ENCODE measurements at places on chromosomes 3 and 15.

DNA sequence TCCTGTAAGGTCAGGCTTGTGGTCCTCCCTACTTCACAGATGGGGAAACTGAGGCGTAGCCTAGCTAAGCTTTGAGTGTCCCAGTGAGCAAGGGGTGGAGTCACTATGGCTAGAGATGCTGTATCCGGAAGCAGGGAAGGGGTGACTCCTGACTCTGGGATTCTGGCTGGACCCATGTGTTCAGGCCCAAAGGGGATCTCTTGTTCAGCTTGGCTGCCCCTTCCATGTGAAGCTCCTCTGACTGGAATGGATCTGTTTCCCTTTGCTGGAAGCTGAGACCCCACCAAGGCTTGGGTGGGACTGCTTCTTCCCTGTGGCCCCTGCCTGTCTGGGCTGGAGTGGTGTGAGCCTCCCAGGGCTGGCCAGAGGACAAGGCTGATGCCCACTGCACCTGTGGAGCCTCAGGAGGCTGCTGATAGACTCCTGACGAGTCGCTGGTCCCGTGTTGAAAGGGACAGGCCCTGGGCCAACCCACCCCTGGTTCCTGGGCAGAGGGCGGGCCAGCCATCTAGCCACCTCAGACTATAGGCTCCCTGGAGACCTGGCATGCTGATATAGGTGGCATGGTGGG lies 1.0 kb downstream of the MAPKAPK3 start:
- H3K27ac ChIP-seq: peak overlapping the region; percentile 93
- no peaks in the 10 kb centered on the region for H3K27me3 ChIP-seq

DNA sequence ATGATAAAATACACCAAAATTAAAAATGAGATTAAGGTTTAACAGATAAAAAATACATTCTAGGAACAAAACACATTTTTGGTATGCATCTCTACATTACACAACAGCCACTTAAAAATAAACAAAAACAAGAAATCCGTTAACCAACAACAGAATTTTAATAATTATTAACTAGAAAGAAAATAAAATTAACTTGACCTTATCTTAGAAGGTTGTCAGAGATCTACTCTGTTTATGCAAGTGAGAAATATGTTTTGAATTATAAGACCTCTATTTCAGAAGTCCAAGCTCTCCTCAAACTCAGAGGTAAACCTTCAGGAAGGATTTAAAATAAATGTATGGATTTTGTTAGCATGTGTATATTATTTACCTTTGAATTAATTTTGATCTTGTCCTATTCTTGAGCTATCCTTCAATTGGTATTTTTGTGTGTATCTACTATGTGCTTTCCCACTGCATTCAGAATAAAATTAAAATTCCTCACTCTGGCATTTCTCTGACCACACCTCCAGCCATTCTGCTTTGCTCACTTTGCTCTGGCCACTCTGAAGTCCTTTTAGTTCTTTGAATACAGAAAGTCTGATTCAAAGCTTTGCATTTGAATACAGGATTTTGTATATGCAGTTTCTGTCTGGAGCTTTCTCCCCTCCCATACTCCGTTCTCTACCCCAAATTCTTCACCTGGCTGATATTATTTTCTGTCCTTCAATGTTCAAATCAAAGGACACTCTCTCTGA lies 352.0 kb downstream of the ZBTB20 start:
- DNase-seq: no peak
- H3K4me1 ChIP-seq: no peaks in the 10 kb centered on the region
- H3K4me3 ChIP-seq: no peak overlapping the region
- no peaks in the 10 kb centered on the region for H3K36me3 ChIP-seq
- no peaks in the 10 kb centered on the region for H3K27me3 ChIP-seq
- no peak overlapping the region for H3K27ac ChIP-seq

- H3K4me3 ChIP-seq: no peak overlapping the region
- no peak overlapping the region for H3K27ac ChIP-seq
- peaks cover 3% of the 10 kb centered on the region for H3K36me3 ChIP-seq
- H3K27me3 ChIP-seq: no peaks in the 10 kb centered on the region
- no peaks in the 10 kb centered on the region for H3K4me1 ChIP-seq
- no peak for DNase-seq
These were observed 13.8 kb upstream of the FAM219B start for GRCh38 chr15:74920456-74920855.

DNA sequence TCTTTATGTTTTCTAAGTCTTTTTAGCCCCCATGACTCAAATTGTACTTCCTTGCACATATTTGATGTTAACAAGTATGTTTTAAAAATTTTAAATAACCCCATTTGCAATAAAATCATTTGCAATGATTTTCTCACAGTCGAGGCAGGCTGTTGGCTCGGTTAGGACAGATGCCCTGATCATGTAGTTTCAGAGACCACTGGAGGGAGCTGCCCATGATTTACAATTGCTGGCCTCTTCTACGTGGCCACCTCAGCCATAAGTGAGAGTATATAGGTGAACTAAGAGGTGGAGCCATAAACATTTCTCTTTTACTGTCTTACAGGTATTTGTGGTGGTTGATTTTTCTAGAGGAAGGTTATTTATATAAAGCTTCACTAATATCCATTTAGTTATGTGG lies 1.7 kb downstream of the DTWD1 start:
- no peaks in the 10 kb centered on the region for H3K4me1 ChIP-seq
- no peak for DNase-seq
- H3K27me3 ChIP-seq: no peaks in the 10 kb centered on the region
- H3K4me3 ChIP-seq: peak overlapping the region; percentile 75

GRCh38 chr3:19559724-19560442 lies 374.1 kb downstream of the EFHB start:
- no peak overlapping the region for H3K4me3 ChIP-seq
- H3K27me3 ChIP-seq: no peaks in the 10 kb centered on the region
- H3K4me1 ChIP-seq: no peaks in the 10 kb centered on the region
- DNase-seq: no peak
- H3K36me3 ChIP-seq: no peaks in the 10 kb centered on the region

DNA sequence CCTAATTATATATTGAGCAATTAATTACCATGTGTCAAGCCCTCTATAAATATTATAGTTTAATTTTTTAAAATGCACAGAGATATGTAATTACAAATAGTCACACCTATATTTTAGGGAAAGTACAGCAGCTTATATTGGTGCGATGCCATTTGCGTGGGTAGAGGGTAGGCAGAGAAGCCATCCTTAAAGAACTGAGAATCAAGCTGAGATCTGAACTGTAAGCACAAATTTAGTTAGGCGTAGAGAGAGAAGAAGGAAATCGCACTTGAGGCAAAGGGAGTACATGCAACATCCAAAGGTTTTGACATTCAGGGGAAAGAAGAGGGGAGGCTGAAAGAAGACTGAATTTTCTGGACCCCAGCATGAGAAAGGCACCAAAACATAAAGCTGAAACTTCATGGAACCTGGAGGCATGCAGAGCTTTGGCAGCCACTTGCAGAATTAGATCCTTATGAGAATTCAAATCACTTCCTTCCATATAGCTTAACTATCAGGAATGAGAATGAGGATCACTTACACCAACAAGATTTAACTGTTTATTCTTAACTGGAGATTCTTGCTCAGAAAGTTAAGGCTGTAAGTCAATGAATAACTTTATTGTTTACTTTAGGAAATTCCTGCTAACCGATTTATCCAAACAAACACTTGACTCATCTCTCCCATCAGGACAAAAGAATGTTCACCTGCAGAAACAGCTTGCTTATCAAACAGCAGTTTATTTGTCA lies 114.3 kb downstream of the TGFBR2 start:
- no peaks in the 10 kb centered on the region for H3K4me1 ChIP-seq
- no peak for DNase-seq
- H3K27me3 ChIP-seq: no peaks in the 10 kb centered on the region
- no peak overlapping the region for H3K4me3 ChIP-seq
